Activated CD8-positive, alpha-beta memory T cell treated with anti-CD3 and anti-CD28 coated beads for 24 hours (primary cell): ENCODE measurements at places on chromosomes 7 and 10.

DNA sequence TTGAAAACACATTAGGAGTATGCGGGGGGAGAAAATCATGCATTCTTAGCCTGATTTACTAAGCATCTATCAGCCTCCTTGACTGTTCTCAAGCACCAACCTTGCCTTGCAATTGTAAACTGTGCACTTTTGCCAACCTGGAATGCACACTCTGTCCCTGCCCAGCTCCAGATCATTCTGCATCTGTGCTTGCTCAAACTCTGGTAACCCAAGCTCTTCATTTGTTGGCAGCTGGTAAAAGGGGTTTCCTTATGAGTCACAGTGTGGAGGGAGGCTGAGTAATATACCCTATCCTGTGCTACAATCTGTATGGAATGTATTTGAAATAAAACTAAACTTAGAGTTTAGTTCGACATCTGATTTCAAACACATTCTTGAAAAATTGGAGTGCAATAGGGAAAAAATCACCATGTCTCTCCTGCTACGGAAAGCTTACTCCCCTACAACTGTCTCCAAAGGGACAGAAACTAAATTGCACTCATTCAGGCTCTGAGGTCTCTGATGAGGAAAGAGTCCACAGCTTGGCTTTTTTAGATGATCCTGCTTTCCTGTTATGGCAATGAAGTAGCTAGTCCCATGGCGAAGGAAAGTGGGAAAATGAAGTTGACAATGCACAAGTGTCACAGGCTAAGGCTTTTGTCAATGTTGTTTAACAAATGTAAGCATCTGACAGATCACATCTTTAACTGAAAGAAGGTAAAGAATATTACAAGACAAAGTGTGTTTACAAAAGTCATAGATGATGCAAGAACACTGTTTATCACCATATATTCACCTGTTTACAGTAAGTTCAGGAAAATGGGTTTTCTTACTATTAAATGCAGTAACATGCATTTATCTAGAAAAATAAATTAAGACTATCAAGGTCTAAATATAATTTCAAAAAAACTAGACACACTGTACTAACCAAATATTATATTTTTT lies 61.9 kb downstream of the TES start:
- no peak for DNase-seq

- DNase-seq = peak; percentile 71
Measured at GRCh38 chr7:44748948-44749731, 493 bp downstream of the ZMIZ2 start.

DNA sequence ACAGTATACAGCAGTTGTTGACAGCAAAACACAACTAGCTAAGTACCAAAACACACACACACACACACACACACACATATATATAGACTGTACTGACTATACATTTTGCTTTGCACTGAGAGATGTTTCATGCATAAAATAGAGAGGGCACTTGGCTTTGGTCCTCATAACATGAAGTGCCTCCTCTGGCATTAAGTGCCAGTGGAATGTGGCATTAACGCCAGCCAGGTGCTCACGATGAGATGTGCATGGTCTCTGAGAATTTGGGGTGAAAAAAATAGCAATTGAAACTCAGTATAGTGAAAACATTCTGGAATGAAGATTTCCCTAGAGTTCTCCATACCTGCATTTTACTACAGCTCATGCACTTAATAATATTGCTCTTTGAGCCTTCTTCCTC lies 70.0 kb upstream of the INSYN2A start:
- DNase-seq = no peak

- DNase-seq = peak; percentile 75
Measured at GRCh38 chr10:113680190-113681111, 739 bp downstream of the CASP7 start.
